NCI-H748 treated with DMSO at 0.1 percent for 48 hours (cell line): ENCODE measurements at places on chromosomes 3 and 15.

GRCh38 chr3:156551261-156551660 is 3.7 kb downstream of the SSR3 start:
- no peak for DNase-seq

- no peak for DNase-seq
These were observed 181.0 kb downstream of the ZBBX start for GRCh38 chr3:167198949-167199600.

GRCh38 chr15:66884115-66884622 is 181.2 kb upstream of the SMAD3 start:
- no peak for DNase-seq

DNA sequence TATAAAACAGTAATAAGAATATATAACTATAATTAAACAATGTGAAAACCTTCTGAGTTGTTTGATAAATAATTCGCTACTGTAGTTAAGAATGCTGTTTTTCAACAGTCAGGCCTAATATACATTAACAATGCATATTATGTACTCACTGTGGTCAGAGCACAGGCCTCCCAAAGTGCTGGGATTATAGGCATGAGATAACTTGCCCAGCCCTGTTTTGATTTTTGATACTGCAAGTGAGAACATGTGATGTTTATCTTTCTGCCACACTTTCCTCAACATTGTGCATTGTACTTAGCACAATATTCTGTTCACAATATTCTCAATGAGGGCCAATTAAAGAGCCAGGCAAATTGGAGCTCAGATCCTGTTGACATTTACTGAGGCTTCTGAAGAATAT is 274.5 kb upstream of the RARB start:
- no peak for DNase-seq

DNA sequence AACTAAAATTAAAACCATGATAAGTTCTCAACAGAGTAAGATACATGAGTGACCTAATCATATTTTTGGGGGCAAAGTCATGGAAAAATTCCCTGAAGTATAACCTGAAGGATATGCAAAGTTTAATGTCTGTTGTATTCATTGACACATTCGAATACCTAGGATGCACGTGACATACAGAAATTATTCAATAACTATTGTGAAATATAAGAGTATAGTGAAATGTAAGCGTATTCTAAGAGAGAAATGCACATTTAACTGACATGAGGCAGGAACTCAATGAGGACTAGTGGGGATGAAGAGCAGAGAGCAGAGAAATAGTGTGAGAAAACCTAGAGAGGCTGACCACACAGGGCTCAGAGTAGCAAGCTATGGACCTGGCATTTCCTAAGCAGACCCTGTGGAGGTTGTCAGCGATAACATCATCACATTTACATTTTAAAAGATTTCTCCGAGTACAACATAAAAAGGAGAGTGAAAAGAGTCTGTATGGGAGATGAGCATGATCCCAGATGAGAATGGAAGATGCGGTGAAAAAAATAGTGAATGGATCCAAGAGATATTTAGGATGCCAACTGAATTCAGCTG is 588.8 kb downstream of the MAGI1 start:
- DNase-seq: no peak

DNA sequence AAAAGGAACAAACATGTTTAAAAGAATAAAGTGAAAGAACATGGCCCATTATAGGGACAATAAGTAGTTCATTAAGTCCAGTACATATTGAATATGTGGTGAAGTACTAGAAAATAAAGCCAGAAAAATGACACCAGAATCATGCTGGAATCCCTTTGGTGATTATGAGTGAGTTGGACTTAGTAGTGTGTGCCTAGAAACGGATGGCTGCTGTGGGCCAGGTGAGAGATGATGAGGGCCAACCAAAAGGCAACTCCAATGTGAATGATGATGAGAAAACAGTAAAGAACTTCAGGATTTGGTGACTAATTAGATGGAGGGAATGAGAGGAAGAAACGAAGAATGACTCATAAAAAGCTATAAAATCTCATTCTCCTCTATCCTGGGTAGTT is 3.3 kb downstream of the CRYGS start:
- no peak for DNase-seq

DNA sequence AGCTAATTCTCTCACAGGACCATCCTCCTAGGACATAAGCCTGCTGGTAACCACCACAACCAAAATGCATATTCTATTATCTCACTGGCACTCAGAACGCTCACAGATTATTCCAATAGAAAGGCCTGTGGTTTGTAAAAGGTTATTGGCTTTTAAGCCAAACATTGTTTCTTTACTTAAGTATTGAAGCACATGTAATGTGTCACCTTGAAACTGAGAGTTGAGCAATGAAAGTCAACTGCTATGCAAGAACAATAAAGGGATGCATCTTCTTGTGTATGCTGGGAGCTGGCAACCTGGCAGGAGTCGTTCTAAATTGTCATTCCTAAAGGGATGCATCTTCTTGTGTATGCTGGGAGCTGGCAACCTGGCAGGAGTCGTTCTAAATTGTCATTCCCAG is 298.6 kb upstream of the DNAJC19 start:
- no peak for DNase-seq

DNA sequence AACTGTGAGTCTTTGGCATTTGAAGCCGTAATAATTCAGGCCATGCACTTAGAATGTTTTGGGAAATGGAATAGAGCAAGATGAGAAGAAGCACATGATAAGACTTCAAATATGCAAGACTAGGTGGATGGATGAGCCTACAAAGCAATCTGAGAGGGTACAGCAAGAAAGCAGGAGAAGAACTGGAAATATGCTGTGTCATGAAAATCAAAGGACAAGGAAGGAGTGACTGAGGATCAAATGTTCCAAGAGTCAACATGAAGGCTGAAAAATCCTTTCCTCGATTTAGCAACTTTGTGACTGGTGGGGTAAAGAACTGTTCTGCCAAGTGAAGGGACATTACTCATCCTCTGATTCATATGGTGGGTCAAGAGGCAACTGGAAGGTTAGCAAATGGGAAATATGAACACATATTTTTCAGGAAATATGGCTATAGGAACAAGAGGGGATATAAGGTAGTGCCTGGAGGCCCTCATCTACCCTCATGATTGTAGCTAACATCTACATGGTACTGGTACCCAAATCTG is 803.7 kb upstream of the ARRDC4 start:
- no peak for DNase-seq

DNA sequence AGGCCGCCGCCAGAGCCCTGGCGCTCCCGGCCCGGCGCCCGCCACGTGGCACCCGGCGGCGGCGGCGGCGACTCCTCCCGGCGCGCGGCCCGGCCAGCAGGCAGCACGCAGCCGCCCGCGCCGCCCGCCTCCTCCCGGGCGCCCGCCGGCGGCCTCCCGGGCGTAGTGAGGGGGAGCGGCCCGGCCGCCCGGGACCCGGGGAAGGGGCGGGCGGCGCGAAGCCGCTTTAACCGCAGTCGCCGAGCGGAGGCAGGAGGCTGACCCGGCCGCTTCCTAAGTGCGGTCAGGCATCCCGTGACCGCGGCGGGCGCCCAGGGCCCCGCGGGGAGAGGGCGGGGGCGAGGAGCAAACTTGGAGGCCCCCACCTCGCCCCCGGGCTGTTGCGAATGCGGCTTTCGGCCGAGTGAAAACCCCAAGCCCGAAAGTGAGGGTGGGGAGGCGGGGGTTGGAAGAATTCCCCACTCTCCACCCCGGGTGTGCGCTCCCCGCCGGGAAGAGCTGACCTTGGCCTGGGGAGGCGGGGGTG is 1.7 kb upstream of the HES1 start:
- no peak for DNase-seq

- no peak for DNase-seq
These were observed 320.3 kb downstream of the GAP43 start for GRCh38 chr3:115943579-115943978.

- peak; percentile 55 for DNase-seq
These were observed 626 bp upstream of the GPR176 start for GRCh38 chr15:39920510-39921273.

- no peak for DNase-seq
These were observed 125.1 kb upstream of the SLC25A36 start for GRCh38 chr3:140816372-140817195.

- DNase-seq: no peak
These were observed 163.4 kb downstream of the XXYLT1 start for GRCh38 chr3:195107593-195107992.

DNA sequence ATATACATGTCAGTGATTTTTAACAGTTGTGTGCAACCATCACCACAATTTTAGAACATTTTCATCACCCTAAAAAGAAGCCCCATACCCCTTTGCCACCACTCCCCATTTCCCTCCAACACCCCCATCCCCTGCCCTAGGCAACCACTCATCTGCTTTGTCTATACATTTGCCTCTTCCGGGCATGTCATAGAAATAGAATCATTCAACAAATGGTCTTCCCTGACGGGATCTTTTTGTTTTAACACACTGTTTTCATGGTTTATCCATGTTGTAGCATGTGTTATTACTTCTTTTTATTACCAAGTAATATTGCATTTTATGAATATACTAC is 4.0 kb downstream of the VILL start:
- no peak for DNase-seq

DNA sequence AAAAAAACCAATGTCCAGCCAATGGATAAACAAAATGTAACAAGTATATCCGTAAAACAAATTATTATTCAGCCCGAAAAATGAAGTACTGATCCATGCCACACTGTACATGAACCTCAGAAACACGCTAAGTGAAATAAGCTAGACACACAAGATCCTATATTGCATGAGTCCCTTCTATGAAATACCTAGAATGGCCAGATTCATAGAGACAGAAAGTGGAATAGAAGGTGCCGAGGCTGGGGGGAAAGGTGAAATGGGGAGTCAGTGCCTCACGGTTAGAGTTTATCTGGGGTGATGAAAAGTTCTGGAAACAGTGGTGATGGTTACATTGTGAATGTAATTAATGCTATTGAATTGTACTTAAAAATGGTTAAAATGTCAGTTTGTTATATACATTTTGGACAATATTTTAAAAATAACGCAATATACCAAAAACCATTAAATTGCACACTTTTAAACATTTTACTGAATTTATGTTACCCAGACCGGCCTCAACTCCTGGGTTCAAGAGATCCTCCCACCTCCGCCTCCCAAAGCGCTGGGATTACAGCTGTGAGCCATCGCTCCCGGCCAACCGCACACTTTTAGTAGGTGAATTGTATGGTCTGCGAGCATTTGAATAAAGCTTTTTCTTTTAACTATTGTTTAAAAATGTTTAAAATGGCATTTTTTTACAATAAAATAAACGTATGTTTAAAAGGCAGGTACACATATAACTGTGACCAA is 2.1 kb downstream of the RNF168 start:
- no peak for DNase-seq

DNA sequence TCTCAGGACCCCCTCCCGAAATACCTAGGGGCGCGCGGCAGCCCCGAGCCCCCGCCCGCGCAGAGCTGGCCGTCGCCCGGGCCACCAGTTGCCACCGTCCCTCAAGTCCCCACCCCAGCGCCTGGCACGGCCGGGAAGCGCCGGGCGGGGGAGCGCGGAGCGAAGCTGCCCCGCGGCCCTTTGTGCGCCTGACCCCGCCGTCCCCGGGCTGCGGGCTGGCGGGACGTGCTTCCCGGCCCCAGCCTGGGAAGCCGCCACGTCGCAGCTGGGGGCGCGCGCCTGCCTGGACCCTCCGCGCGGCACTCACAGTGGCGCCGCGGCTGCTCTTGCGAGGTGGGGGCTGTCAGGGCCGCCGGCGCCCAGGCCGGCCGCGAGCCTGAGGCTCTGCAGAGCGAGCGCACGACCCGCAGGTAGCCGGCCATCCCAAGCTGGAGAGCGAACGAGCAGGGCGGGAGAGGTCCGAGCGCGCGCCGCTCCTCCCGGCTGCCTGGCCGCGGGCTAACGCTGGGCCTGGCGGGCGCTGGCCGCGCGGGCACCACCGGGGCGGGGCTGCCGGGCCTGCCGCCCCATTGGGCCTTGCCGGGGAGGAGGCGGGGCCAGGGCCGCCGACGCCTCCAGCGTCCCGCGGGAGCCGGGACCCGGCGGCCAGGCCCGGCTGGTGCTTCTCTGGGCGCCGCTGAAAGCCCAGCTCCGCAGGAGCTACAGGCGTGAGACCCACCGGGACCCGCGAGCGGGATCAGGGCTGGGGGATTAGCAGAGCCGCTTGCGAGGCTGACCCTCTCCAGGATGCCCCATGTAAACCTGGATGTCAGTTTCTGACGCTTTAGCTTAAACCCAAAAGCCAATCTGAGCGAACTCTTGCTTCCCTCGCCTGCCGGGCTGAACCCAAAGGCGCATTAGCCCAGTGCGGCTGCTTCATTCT is at the start of gene IDH2:
Gene IDH2 (minus strand): TSS at position 500 of the 922 bp plus-strand sequence. CDS start 78 bp downstream, at position 422.
- peak; percentile 37 for DNase-seq

DNA sequence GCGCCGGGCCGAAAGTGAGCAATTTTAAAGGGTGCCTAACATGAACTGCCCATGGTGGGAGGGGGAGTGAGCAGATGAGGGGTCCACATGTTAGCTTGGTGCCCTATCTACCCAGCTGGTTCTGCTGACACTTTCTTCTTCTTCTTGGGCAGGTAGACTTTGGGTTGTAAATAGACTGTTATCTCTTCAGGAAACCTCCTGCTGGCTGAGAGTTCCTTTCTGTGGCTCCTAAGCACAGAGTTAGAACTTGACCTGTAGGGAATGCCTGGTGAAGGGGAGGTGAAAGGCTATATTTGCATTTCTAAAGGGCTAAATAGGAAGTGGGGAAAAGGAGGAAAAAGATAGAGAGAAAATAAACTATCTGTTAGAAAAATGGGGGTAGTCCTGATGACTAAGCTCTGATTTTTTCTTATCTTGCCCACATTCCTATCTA is 521.4 kb upstream of the TGFBR2 start:
- DNase-seq: no peak

DNA sequence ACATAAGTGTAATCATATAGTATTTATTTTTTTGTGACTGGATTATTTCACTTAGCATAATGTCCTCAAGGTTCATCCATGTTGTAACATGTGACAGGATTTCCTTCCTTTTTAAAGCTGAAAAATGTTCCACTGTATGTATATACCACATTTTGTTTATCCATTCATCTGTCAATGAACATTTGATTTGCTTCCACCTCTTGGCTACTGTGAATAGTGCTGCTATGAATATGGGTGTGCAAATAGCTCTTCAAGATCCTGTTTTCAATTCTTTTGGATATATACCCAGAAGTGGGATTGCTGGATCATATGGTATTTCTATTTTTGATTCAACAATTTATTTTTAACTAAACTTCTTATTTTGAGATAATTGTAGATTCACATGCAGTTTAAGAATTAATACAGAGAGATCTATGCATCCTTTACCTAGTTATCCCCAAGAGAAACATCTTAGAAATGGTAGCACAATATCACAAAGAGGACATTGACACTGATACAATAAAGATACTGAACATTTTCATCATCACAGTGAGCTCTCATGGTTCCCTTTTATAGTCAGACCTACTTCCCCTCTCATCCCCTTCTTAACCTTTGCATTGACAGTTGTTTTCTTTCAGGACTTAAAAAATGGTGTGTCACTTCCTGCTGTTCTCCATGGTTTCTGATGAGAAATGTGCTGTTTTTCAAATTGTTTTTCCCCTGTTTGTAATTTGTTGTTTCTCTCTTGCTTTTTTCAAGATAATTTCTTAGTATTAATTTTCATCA is 90.1 kb downstream of the SATB1 start:
- DNase-seq: no peak

DNA sequence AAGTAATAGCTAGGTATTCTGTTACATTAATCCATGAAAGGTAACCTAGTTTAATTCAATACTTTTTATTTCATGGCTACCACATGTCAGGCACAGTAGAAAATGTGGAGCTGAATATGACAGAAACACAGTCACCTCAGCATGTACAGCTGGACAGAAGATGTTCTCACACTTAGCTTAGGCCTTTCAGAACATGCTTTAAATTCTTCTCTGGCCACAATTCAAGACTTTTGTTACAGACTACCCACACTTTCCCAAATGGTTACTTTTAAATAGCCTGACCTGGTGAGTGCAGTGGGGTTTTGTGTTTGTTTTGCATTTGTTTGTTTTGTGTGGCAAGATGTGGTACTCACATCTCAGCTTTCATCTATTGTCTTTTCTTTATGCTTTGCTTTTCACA is 1079.5 kb downstream of the IGSF11 start:
- DNase-seq: peak; percentile 76
